CD4-positive, alpha-beta T cell treated with Interleukin-1 beta for 1 hour (primary cell): ENCODE measurements at places on chromosomes 3 and 15.

DNA sequence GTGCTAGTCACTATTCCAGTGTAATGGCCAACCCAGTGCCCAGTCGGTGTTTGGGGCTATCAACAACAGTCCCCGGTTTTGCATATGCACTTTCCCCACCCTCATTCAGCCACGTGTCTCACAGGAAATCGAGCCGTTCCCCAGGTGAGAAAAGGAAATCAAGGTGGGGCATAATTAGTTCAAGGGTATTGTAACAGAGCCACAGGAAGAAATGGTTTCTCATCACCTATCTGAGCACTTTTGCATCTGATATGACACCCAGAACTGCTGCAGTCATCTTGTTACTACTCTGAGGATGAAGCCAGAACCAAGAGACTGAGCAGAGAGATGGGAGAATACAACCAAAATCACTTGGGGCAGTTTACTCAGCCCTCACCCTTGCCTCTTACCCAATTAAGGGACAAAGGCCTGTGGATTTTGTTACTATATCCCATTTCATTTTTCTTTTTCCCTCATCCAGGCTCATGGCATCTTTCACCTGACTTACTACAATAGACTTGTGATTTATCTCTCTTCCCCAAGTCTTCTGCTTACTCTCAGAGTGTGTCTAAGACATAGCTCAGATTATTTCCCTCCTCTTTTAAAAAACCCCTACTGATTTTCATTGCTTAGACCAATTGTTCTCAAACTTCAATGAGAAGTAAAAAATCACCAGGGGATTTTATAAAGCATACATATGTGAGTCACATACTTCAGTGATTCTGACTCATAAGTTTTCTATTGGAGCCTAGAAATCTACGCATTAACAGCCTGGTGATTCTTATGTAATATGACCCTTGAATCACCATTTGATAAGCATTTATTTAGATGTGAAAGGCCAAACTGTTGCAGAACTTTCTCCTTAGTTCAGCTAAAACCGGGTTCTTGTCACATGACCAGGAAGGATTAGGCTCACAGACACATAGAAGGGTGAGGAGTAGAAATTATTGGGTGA lies 40.5 kb downstream of the TRAT1 start:
- DNase-seq, result no peak

- no peak for DNase-seq
Observed at GRCh38 chr15:33032053-33032452, 162.5 kb downstream of the FMN1 start.

DNA sequence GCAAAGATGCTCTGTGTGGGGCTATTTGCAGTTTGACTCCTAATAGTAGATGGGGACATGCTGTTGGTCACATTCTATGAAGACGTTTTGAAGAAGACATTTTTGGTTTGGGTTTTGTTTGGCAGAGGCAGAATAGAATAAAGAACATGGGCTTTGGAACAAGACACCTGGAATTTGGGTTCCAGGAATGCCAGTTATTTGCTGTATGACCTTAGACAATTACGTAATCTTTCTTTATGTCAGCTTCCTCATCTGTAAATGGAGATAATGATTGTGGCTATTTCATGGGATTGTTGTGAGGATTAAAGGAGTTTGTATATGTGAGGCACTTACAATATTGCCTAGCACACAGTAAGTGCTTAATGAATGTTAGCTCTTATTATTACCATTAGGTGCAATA lies 91.6 kb downstream of the MESD start:
- DNase-seq, result no peak

GRCh38 chr3:47669026-47669749 lies 90.5 kb upstream of the CSPG5 start:
- DNase-seq, result no peak

DNA sequence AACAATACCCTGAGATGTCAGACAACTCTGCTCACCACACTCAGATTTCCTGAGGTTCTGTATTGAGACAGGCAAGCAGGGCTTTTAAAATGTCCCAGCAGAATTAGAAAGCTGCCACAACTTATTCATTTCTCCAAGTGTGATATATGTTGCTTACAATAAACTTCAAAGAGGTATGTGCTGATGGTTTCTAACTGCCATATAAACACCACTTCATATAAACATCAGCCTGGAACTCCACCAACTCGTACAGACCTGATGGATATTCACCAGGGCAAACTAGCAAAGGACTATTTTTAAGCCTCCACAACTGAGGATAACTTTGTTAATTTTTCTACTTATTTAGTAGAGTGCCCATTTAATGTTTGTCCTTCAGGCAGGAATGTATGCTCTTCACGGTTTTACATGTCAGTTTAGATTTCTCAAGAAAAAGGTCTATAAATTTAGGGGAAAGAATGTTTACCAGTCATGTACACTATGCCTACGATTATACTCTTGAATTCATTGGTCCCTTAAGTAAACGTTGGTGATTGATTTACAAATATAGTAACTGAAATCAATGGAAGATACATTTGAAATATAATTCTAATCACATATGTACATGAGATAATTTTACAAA lies 109.6 kb upstream of the ABI3BP start:
- no peak for DNase-seq

GRCh38 chr3:119774444-119774843 lies 7.5 kb upstream of the NR1I2 start:
- DNase-seq, result no peak

DNA sequence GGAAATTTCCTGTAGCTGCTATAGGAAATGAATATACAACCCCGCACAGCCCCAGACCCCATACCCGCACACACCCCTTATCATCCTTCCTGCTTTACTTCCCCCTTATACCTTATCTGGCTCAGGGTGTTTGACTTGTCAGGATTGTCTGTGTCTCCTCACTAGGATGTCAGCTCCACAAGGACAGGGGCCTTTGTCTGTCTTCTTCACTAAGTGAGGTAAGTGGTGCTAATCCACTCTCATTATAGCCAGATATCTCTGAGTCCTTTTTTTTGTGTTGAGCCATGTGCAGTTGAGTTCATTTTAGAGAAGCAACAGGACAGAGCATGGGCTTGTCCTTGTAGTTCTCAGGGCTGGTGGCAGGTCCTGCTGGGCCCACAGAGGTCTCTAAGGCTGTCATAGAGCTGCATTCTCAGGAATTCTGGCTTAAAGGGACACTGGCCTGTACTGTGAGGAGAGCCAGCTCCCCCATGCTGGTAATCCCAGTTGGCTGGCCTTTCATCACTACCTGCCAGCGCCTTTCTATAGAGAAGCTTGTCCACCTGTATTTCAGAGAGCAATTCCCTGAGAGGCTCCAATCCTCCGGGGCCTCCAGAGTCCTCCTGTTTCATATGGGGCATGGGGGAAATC lies 9.0 kb downstream of the KY start:
- DNase-seq, result no peak
